ENCODE measurements at places on chromosomes 2 and 18.
A peak's percentile ranks its signal among the peaks of the same experiment; 100 is the strongest.

DNA sequence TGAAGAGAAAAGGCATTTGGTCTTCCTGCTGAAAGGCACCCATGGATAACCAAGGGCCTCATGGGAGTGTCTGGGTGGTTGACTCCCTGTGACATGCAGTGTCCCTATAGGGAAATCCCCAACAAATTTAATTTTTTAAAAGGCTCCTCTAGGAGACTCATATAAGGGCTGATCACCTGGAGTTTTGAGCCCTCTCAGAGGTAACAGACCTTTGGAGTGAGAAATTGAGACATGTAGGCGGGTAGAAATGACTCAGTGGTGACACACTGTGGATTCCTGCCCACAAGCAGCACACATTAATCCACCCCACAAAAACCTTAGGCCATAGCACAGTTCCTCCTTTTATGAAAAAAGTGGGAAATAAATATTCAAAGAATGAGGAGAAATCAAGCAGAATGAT is 557.0 kb upstream of the CNTNAP5 start:
- no peak for DNase-seq

GRCh38 chr2:102442967-102443828 is 20.2 kb downstream of the IL18RAP start:
- peak; percentile 48 for DNase-seq

- no peak for DNase-seq
Observed at GRCh38 chr2:237451643-237452469, 35.2 kb upstream of the MLPH start.

GRCh38 chr2:78506301-78506700 is 519.2 kb upstream of the REG3G start:
- no peak for DNase-seq

GRCh38 chr2:64987001-64987955 is 1.9 kb upstream of the SLC1A4 start:
- no peak for DNase-seq

GRCh38 chr2:69242651-69243051 is 144.4 kb downstream of the GFPT1 start:
- no peak for DNase-seq

DNA sequence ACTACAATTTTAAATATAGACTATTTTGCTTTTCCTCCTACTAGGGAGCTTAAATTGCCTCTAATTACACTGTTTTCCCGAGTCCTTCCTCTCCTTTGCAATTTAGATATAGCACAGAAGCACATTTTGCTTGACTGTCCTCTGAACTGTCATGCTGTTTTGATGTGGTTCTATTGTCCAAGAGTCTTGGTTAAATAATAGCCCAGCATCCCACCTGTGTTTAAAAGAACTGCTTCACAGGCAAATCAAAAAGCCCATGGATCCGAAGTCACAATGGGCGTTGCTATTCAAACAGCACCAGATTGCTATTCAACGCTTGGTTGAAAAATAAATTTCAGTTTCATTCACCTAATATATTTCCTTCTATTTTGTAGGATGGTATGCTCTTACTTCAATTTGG is 22.3 kb upstream of the ACTR3 start:
- DNase-seq = no peak

DNA sequence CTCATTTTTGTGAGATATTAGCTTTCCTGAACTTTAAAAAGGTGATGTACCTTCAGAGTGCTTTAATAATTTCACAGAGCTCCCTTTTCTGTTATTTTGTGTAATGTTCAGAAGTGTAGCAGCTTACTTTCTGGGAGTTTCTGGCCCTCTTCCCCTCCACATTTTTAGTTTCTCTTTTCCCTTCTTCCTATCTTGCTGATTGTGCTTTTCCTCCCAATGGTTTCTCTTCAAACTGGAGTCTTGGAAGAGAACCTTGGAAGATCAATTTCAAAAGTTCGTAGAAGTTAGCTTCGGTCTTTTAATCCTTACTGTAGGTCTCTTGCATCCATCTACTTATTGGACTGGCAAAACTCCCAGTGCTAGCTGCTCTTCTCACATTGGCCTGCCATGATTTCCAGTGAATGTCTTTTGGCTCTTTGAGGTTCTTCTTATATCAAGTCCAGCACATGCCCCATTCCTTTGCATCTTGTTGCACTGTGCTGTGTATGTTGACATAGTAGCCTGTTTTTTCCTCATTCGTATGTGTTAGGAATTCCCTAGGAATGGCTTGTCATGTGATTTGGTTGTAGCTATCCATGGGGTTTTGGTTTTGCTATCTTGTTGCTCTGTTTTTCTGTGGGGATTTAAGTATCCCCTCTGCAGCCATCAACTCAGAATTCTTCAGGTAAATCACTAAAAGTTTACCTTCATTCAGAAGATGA is 7.8 kb downstream of the CCNT2 start:
- DNase-seq = no peak

DNA sequence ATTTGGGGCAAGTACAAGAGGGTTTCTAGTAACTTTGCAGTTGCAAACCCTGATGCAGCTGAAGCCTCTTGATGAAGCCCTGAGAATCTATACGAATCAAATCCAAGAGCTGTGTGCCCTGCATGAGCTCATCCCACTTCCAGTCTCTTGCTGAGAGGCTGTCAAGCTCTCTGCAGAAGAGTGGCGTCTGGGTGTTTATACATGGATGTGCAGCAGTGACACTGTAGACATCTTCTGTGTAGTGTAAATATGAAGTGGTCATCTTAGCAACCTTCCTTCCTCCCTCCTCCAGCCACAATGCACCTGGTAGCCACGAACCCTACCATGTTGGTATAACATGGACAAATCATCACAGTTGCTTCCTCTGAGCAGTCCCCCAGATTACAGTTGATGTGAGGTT is 18.4 kb upstream of the KIAA2012 start:
- no peak for DNase-seq

Data from inflammatory macrophage treated with lipopolysaccharide for 4 hours (primary cell).